Renal cortical epithelial cell (primary cell): ENCODE measurements at places on chromosomes 6 and 20. TPM values are rescaled to one million over a fixed set of nuclear protein-coding genes. Genes with fewer than 3 reads are reported as not detected.

Gene HCRTR2
- not detected in 2 replicates for total RNA-seq

Gene C6orf15
- 1.4 TPM in 1 of 2 replicates, not detected in the other for total RNA-seq

Gene CTCFL
- total RNA-seq = not detected in 2 replicates

Gene MDFI
- total RNA-seq = 3.4 and 20.0 TPM in 2 replicates

Gene SPATS1
- not detected in 2 replicates for total RNA-seq

Gene HLA-DPA1
- 7.0 and 9.7 TPM in 2 replicates for total RNA-seq

Gene EEF1A2
- 4.5 and 29.3 TPM in 2 replicates for total RNA-seq

Gene SPATA25
- total RNA-seq = 0.85 and 1.0 TPM in 2 replicates

Gene IMPG1
- 0.30 TPM in 1 of 2 replicates, not detected in the other for total RNA-seq

Gene CD40
- total RNA-seq = 38.6 and 89.6 TPM in 2 replicates

Gene ZSCAN23
- total RNA-seq = 1.9 and 10.0 TPM in 2 replicates

Gene OPRM1
- not detected in 2 replicates for total RNA-seq

Gene PRPH2
- 0.17 and 1.2 TPM in 2 replicates for total RNA-seq

Gene AGPAT4
- total RNA-seq = 13.5 and 19.0 TPM in 2 replicates

Gene OPRL1
- total RNA-seq = 0.52 and 1.5 TPM in 2 replicates

Gene ZC2HC1B
- total RNA-seq = not detected in 2 replicates
